ENCODE measurements at places on chromosomes 6 and 20.

DNA sequence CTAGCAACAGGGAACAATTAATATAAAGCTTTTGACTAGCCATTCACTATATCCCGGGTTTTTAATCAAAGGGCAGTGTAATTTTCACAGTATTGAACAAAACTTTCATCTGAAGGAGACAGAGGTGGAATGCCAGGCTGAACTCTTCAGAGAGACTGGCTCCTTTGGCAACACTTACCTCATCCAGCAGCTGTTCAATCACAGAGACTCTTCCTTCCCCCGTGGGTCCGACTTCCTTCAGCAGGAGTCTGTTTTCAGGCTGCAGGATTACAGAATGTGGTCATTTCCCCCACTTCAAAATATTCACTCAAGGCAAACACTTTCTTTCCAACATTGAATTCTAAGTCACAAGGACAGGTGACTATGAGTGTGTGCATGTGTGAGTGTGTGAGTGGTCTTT, 76.6 kb downstream of the DZANK1 start:
- no peak for DNase-seq

DNA sequence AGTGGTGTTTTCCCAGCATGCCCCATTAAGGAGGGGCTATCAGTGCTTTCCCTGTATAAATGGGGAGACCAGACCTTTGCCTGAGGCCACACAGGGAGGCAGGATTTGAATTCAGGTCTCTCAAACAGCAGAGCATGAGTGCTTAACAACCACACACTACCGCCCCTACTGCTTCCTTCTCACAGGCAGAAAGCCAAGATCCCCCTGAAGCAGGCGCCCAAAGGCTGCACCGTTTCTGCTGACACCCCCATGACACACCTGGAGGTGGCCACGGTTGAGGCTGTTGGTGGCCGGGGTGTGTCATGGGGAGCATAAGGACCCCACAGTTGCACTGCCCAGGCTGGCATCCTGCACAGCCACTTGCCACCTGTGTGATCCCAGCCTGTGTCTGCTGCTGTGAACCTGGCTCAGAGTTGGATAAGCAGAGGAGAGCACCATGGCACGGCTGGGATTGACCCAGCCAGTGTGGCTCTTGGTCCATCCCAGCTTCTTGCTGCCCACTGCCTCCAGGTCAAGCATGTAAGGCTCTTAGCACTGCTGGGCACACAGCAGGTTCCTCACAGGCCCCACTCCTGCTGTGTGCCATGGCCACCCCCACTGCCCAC, 28.3 kb downstream of the PCK1 start:
- DNase-seq = no peak

DNA sequence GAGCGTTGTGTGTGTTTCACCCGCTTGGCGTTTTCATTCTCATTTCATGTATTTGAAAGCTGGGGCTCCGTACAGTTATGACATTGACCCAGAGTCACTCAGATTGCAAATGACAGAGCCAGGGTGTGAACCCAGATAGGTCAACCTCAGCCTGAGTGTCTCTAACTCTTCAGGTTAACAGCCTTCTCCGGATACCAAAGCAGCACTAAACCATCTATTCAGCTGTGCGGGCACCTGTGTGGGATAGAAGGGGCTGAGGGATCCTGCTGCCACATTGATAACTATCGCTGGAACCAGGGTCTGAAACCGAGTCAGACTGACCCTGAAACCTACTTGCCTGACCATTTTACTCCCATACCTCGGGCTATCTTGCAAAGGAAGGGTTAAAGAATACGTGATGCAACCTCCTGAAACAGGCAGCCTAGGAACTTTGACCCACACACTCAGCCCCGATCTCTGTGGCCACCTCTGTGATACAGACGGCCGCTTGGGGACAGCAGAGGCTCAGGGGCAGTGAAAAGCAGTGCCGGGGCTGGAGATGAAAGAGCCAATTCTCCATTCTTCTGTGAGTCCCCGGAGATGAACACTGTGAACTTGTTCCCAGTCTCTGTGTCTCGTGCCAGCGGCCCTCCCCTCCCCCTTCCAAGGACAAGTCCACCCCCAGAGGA, 233.5 kb upstream of the QKI start:
- DNase-seq = no peak

- DNase-seq = no peak
These were observed 300.0 kb downstream of the ZFAND3 start for GRCh38 chr6:38119516-38119915.

GRCh38 chr20:53621482-53622246, 28.0 kb upstream of the ZNF217 start:
- no peak for DNase-seq

- DNase-seq = no peak
These were observed 29.7 kb downstream of the RPP40 start for GRCh38 chr6:4973982-4974745.

GRCh38 chr6:164109770-164110140, 695.2 kb downstream of the QKI start:
- no peak for DNase-seq

DNA sequence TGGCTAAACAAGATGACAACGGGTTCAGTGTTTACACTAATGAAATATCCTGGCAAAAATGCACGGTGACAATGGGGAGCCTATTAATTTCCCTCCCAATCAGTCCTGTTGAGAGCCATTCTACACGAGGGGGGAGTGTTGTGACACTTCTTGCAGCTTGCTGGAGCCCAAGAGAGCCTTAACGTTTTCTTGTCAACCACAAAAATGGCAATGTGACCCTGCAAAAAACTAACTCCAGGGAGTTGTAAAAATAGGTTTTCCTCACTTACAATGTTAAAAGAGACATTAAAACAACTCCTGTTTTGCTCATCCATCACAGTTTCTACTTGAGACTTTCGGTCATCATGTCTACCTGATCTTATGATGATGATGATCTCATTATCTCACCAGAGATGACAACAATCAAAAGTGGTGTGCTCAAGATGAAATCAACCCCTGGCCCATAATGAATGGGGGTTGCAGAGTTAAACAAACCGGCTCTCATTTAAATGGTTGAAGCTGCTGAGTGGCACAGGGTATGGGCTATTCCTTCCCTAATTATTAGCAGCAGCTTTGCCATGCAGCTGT, 57.9 kb downstream of the GJA10 start:
- DNase-seq = no peak

DNA sequence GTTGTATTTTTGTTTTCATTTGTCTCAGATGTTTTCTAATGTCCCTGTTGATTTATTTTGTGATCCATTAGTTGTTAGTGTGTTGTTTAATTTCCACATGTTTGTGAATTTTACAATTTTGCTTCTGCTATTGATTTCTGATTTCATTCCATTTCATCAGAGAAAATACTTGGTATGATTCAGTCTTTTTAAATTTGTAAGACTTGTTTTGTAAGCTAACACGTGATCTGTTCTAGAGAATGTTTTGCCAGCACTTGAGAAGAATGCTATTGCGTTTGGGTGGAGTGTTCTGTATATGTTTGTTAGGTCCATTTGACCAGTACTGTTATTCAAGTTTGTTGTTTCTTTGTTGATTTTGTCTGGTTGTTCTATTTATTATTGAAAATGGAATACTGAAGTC, 53.9 kb downstream of the KIZ start:
- DNase-seq = no peak

DNA sequence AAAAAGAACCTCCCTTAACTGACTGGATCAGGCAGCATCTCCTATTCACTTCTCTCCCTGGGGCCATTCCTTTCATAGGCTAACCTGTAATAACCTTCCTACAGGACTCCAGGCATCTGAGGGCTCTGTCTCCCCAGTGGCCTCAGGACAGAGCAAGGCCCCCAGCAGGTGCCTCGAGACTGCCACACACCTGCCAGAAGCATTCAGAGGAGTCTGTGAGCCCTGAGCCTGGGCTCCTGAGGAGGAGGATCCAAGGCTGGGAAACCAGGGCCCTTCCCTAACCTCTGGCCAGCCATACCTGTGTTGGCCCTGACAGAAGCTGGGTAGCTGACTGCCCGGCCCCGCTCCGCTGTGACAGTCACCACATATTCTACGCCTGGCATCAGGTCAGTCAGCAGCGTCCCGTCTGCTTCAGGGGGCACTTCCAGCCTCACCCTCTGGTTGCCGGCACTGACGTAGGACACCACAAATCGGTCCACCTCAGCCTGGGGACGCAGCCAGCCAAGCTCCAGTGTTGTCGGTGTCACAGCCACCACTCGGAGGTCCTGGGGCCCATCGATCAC, 20.6 kb downstream of the TNXB start:
- no peak for DNase-seq

DNA sequence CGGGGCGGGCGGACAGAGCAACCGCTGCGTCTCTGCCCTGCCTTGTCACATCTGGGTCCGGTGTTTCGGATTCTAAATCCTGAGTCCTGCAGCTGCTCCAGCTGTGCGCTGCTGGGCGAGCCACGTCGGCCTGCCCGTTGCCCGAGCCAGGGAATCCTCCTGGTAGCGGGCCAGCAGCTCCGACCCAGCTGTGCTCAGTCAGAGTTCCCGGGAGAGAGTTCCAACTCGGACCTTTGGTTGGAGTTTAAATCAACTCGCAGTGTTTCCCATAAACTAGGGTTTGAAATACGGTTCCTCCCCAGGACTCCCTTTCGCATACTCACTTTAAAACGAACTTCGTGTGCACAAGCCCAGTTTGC, 315 bp upstream of the PDE10A start:
- no peak for DNase-seq

GRCh38 chr6:116369964-116370759, 585 bp upstream of the DSE start:
- DNase-seq = no peak

GRCh38 chr6:63740709-63741108, 105.1 kb downstream of the PHF3 start:
- DNase-seq = no peak
